T-helper 1 cell (primary cell): ENCODE measurements at places on chromosomes 3 and 15.

DNA sequence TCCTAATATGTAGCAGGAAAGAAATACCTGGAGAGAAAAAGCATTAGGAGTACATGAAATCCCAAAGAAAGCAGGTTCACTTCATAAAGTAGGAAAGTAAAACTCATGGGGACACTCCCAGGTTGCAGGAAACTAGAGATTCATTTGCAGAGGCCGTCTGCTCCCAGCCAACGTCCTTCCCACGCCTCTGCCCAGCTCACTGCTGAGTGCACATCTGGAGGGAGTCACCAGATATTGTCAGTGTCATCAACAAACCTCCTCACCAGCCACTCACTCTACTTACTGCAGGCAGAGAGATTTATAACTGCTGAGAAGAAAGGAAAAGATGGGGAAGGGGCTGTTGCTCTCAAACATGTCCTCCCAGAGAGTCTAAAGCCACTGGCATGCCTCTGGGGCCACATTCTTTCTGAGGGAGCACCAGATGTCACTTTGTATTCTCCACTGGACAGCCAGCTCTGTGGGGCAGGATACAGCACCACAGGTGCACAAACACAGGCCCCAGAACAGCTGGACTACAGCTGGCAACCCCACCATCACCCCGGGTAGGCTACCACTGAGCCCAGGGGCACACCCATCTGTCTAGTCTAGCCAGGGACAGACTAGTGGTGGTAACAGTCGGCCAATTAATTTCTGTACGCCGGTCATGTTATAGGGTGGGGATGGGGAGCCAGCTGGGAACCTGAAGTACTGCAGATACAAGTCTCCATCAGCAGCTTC lies 64.5 kb downstream of the NPTN start:
- DNase-seq: no peak

- no peak for DNase-seq
Observed at GRCh38 chr3:71547249-71548198, 36.0 kb downstream of the FOXP1 start.

GRCh38 chr3:60916546-60916945 lies 334.7 kb downstream of the FHIT start:
- DNase-seq: no peak

DNA sequence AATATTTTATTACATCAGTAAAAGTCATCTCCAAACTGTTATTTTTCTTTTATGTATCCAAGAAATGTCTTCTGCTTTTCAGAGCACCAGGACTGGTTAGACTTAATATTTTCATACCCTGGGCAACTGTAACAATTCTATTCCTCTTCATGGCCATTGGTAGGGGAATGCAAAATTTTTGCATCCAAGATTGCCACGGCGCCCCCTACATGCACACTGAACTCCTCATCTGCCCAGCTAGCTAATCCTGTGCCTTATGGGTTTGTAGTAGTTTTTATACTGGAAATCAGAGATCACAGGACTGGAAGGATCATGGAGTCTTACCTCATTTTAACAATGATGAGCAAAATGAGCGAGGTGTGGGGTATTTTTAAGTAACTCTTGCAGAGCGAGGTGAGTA lies 74.2 kb downstream of the CRTC3 start:
- no peak for DNase-seq

DNA sequence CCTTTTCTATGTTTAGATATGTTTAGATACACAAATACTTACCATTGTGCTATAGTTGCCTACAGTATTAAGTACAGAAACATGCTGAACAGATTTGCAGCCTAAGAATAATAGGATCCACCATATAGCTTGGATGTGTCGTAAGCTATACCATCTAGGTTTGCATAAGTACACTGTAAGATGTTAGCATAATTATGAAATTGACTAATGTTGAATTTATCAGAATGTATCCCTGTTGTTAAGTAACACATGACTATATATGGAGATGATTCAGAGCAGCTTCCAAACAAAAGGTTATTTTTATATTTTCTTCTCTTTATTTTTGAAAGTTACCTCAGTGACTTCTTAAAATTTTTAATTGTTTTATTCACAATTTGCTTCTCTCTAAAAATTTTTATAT lies 2.4 kb downstream of the SLC28A2 start:
- no peak for DNase-seq

- no peak for DNase-seq
Observed at GRCh38 chr3:9377981-9378380, 15.1 kb downstream of the THUMPD3 start.

- DNase-seq: no peak
Observed at GRCh38 chr15:76987896-76988860, 6.7 kb upstream of the PSTPIP1 start.

DNA sequence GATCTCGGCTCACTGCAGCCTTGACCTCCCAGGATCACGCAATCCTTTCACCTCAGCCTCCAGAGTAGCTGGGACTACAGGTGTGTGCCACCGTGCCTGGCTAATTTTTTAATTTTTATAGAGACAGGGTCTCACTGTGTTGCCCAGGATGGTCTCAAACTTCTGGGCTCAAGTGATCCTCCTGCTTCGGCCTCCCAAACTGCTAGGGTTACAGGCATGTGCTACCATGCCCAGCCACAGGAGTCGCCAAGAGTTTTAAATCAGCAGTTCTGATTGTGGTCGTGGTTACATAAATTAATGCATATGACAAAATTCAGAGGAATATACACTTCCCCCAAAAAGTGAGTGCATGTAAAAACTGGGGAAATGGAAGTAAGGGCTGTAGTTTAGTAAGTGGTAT lies 32.9 kb downstream of the MEGF11 start:
- DNase-seq: no peak

GRCh38 chr3:166085164-166085856 lies 248.1 kb upstream of the BCHE start:
- DNase-seq: no peak

DNA sequence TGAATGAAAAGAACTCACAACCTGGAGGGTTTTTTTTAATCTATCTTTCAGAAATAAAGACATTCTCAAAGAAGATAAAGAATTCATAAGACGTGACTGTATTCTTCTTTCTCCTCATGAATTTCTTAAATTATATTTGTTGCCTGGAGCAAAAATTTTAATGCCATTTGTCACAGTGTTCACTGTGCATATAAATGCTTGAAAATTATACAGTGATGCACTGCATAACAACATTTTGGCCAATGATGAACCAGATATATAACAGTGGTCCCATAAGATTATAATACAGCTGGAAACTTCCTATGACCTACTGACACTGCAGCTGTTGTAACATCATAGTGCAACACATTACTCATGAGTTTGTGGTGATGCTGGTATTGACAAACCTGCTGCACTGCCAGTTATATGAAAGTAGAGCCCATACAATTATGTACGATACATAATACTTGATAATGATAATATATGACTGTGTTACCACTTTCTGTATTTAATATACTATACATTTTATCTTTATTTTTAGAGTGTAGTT lies 67.3 kb downstream of the P2RY1 start:
- no peak for DNase-seq

DNA sequence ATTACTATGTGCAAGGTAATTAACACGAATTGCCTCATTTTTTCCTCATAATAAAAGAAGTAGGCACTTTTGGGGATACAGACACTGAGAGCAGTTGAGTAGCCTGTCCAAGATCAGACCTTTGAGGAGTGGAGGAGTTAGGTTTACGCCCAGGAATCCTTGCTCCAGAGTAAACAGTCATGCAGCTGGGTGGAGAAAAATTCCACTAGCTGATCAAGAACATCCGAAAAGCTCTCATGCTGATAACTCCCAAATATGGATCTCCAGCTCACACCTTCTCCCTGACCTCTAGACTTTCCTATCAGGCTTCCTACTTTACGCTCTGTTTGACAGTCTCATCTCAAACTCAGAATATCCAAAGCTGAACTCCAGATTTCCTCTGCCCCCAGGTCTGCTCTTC lies 53.3 kb downstream of the ST6GAL1 start:
- DNase-seq: no peak

DNA sequence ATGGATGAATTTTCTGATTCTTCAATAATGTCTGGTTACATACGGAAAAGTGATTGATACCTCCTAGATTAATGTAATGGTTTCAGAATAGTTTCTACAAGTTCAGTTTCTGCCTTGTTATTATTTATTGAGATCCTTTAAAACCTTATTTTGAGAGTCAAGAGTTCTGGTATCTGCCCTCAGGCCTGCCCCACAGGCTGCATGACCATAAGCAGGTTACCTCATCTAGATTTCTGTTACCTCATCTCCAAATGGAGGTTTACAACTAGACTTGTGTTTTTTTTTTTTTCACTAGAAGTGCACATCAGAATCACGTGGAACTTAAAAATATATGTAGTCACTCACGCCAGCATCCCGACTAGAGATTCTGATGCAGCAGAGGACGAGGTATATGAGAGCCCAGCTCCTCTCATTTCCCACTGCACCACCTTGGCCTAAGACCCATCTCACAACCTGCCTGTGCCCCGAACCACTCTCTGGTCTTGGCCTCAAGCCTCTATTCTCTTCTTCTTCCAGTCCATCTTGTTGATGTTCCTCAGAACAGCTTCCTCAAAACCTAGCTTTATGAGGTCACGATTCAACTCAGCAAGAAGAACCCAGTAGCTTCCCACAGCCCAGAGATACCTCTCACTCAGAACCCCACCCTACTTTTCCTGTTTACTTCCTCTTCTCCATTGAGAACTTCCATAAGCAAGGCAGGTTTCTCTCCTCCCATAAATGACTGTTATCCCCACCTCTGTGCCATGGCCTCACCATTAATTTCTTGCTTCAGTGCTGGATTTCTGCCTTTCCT lies 353.4 kb downstream of the CHST2 start:
- no peak for DNase-seq
